Stimulated activated CD4-positive, alpha-beta T cell treated with anti-CD3 and anti-CD28 coated beads, Interleukin-1b, Interleukin-23, amount 100 ng/mL, for 4 hours (primary cell): ENCODE measurements at places on chromosomes 7 and 10.

DNA sequence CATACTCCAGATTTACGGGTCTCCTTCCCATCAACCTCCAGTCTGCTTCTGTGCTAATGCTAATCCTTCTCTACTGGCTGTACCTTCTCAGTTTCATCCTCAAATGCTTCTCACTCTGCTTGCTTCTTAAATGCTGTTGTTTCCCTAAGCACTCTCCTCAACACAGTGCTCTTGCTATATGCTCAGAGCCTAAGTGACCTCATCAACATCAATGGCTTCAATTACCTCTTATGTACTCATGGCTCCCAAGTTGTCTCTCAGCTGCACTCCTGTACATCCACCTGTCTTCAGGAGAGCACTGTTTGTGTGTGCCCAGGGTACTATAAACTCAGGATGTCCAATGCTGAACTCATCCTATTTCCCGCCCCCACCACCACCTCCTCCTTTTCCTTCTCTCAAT, 22.5 kb downstream of the ELAPOR2 start:
- DNase-seq: no peak

DNA sequence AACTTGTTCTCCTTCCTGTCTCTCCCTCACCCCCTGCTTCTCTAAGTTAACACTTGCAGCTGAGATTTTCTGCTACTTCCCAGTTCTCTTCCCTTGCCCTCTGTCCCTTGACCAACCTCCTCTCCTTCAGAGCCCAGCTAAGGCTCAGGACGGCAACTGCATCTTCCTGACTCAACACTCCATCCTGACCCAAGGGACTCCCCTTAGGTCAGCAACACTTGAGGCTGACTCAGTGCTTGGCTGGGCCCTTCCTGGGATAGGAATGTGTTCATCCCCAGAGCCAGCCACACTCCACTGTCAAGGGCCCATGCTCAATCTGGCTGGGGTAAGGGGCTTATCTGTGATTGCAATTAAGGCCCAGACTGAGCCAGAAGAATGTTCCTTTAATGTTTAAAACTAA, 3.4 kb downstream of the CALHM2 start:
- no peak for DNase-seq

GRCh38 chr7:40761762-40762560, 627.2 kb downstream of the SUGCT start:
- no peak for DNase-seq

DNA sequence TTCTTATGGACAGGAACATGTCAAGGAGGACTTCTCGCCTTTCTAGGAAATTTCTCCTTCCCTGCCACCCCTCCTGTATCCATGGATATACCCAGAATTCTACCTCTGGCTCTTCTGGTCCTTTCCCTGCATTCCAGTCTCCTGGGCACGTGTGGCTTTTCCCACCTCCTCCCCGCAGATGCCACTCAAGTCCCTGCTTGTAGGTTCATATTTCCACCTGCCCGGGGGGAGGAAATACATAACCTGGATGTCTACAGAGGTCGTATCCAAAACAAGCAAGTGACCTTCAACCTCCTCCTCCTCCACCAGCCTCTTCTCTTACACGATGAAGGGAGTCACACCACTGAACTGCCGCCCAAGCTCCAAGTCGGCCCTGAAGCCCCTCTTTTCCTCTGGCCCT, 20.7 kb downstream of the FGFR2 start:
- no peak for DNase-seq

GRCh38 chr7:144862612-144863319, 26.9 kb upstream of the TPK1 start:
- DNase-seq: no peak

DNA sequence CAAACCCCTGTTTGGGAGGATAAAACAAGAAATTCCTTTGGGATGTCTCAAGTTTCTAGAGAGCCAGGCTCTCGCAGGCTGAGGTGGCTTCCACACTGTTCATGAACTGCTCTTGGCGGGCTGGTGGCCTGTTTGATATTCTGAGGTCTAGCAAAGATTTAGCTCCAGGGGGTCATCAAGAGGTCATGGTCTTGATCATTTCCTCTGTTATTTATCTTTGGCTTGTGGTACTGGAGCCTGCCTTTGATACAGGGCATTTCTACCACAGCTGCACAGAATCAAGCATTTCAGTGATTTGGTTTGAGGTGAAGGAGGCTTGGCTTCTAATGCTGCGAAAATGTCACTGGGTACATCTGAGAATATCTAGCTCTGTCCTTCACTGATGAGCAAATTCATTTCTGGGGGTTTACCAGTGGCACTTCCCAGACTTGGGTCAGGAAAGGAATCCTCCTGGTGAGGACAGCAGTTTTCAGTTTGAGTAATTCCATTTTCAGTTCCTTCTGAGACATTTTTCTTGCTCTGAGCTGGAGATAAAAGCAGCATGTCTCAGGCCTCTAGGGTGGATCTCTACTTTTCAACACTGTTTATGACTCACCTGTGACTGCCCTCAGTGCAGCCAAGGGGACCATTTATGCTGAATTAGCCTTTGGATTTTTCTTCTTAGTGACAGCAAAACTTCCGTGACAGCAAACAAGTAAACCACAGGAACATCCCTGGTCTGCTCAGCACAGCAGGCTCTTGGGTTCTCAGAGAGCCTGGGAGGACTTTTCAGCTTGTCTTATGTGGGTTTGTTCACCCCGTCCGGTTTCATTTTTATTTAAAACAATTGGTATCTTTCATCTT, 312.0 kb downstream of the RNLS start:
- no peak for DNase-seq

DNA sequence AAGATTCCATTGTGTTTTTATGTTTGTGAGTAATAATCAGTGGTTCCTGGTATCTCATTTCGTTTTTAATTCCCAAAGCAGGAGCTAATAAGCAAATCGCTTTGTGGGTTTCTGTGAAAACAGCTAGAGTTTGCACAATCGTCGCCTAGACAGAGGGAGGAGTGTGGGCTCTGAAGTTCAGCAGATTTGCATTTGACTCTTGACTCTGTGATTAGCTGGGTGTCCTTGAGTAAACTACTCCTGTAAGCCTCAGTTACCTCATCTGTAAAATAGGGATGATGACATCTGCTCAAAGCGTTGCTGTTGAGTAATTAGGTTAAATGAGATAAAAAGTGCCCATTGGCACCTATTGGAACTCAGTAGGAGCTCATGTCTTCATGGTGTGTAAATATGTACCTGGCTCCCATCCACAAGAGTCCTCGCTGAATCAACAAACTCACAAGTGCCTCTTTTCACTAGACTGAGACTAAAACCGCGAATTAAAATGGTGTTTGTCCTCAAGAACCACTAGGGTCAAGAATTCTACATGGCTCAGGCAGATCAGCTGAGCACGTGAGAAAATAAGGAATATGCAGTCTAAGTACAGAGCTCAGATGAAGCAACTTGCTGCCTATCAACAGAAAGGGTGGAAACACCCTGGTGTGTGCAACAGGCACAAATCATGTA, 385.8 kb upstream of the C7orf33 start:
- no peak for DNase-seq

GRCh38 chr10:23337616-23338015, 7.0 kb downstream of the C10orf67 start:
- no peak for DNase-seq

GRCh38 chr10:80730522-80730921, 192.8 kb downstream of the SH2D4B start:
- no peak for DNase-seq
